ENCODE measurements at places on chromosomes 6 and 20. TPM values are rescaled to one million over a fixed set of nuclear protein-coding genes. Genes with fewer than 3 reads are reported as not detected.

Gene DDR1
- total RNA-seq, result 5.6 TPM

Gene CCN2
- 211 TPM for total RNA-seq

Gene CST4
- not detected for total RNA-seq

Gene TINAG
- not detected for total RNA-seq

Gene ZBTB46
- 15.3 TPM for total RNA-seq

Gene TMEM200A
- total RNA-seq, result 47.8 TPM

Gene BAK1
- 12.5 TPM for total RNA-seq

DNA sequence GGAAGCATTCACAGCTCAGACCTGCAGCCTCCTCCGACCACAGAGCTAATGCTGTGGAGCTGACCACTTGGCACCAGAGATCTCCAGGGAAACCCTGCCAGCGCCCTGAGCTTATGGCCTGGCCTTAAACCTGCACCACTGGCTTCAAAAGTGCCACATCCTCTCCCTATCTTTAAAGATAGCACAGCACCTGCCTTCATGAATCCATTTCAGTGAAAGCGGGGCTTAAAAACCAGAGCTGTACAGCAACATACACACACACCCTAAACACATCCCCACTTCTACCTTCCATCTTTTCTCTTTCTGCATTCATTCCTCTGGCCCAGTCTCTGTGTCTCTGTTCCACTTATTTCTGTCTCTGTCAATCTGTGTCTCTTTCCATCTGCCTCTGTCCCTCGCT is 59.8 kb upstream of the CCDC167 start:
- H3K27me3 ChIP-seq, result peaks cover 21% of the 10 kb centered on the region
- no peaks in the 10 kb centered on the region for H3K36me3 ChIP-seq
- no peak overlapping the region for H3K4me3 ChIP-seq
- no peak overlapping the region for H3K27ac ChIP-seq
- DNase-seq, result no peak
- peaks cover 3% of the 10 kb centered on the region for H3K4me1 ChIP-seq

GRCh38 chr20:54203281-54203680 is 4.6 kb upstream of the PFDN4 start:
- peaks cover 7% of the 10 kb centered on the region for H3K27me3 ChIP-seq
- H3K4me3 ChIP-seq, result no peak overlapping the region
- H3K27ac ChIP-seq, result no peak overlapping the region
- H3K4me1 ChIP-seq, result no peaks in the 10 kb centered on the region

DNA sequence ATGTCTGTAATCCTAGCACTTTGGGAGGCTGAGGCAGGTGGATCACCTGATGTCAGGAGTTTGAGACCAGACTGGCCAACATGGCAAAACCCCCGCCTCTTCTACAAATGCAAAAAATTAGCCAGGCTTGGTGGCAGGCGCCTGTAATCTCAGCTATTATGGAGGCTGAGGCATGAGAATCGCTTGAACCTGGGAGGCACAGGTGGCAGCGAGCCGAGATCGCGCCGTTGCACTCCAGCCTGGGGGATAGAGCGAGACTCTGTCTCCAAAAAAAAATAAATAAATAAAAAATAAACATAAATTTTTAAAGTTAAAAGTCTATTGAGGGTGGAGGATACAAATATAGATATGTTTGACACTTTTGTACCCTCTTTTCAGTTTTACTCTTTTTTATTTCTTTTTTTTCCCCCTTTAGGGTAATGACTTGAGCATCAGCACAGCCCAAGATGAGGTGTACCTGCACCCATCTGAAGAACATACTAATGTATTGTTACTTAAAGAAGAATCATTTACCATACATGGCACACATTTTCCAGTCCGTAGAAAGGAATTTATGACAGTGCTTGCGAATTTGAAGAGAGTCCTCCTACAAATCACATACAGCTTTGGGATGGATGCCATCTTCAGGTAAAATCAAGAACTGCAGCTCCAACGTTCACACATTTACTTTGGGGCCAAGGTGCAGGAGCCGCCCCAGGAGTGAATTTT is 368.9 kb downstream of the LAMA2 start:
- peak; percentile 75 for DNase-seq
- no peaks in the 10 kb centered on the region for H3K36me3 ChIP-seq
- no peaks in the 10 kb centered on the region for H3K4me1 ChIP-seq
- no peaks in the 10 kb centered on the region for H3K27me3 ChIP-seq

DNA sequence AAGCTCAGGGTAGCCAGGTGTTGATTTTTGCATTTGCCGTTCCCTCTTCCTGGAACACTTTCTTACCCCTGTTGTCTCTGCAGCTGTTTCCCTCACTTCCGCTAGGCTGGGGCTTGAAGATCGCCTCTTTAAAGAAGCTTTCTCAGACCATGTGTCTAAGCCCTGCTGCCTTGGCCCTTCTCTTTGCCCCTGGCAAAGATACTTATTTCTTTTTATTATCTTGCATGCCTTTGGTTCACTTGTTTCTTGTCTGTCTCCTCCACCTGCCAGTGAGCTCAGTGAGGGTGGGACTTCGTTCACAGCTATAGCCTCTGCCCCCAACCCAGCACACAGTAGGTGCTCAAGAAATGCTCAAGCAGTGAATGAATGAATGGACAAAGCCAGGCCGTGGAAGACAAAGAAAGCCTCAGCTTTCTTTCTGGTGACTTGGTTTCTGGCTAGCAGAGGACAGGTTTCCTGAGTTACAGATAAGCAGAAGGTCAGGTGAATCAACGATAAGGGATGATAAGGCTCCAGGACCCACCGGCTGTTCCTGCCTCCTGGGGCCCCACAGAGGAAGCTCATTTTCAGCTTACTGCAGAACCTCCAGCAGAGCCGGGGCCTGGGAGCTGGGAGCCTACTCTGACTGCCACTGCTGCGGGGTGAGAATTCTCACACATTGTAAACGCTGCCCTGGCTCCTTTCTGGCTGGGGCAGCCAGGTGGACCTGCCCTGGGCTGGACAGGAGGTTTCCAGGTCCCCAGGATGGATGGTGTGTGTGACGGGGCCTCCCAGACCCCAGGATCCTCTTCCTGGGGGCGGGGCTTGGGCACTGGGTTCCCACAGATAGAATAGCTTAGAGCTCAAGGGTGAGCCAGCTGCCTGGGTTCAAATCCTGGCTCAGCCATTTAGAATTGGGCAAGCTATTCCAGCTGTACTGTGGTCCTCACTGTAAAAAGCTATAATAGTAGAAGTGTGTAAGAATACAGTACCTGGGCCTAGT is 29.8 kb downstream of the SNAI1 start:
- DNase-seq, result no peak
- H3K4me3 ChIP-seq, result no peak overlapping the region
- H3K27ac ChIP-seq, result no peak overlapping the region

DNA sequence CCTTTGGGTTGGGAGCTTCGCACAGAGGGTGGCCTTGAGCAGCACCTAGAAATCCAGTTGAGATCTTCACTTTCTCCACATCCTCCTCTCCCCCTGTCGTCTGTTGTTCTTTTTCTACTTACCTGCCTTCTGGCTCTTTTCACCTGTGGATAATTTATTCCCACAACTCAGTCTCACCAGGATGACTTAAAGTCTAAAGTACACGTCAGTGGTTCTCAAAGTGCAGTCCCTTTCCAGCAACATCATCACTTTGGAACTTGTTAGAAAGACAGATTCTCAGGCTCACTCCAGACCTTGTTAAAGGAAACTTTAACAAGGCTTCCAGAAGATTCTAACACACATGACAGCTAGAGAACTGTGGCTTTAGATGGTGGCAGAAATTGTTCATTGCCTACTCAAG is 27.7 kb upstream of the BCAS1 start:
- H3K4me1 ChIP-seq, result no peaks in the 10 kb centered on the region
- no peak overlapping the region for H3K4me3 ChIP-seq
- H3K36me3 ChIP-seq, result no peaks in the 10 kb centered on the region
- H3K27ac ChIP-seq, result no peak overlapping the region
- H3K27me3 ChIP-seq, result peaks cover 5% of the 10 kb centered on the region

DNA sequence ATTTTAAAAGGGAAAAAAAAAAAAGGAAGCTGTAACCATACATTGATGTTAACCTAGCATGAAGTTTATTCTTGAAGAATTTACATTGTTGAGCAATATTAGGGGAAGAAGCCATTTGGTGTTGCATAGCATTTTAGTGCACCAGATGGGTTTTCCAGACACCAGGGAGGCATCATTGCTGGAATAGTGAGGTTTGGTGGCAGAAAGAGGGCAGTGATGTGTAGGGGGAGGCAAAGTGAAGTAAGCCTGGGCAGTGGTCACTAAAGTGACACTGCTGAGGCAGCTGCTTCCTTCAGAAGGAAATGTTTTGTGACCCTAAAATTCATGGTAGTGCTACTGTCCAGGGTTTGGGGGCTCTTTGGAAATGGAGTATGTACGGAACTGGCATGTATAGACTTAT is 2.6 kb downstream of the TOMM6 start:
- no peak overlapping the region for H3K27ac ChIP-seq
- no peak overlapping the region for H3K4me3 ChIP-seq
- H3K4me1 ChIP-seq, result peaks cover 7% of the 10 kb centered on the region
- DNase-seq, result no peak

- no peaks in the 10 kb centered on the region for H3K36me3 ChIP-seq
- no peaks in the 10 kb centered on the region for H3K27me3 ChIP-seq
- H3K27ac ChIP-seq, result no peak overlapping the region
- no peaks in the 10 kb centered on the region for H3K4me1 ChIP-seq
- no peak overlapping the region for H3K4me3 ChIP-seq
Observed at GRCh38 chr6:127857051-127857637, 43.7 kb downstream of the THEMIS start.

- H3K4me1 ChIP-seq, result peaks cover 2% of the 10 kb centered on the region
- H3K27ac ChIP-seq, result no peak overlapping the region
- H3K4me3 ChIP-seq, result no peak overlapping the region
- H3K36me3 ChIP-seq, result peaks cover 77% of the 10 kb centered on the region
- DNase-seq, result no peak
Observed at GRCh38 chr20:45964006-45964400, 8.0 kb downstream of the ZNF335 start.

GRCh38 chr6:139841794-139842215 is 467.4 kb upstream of the CITED2 start:
- H3K27ac ChIP-seq, result no peak overlapping the region
- no peak overlapping the region for H3K4me3 ChIP-seq
- no peak for DNase-seq
- H3K27me3 ChIP-seq, result no peaks in the 10 kb centered on the region
- no peaks in the 10 kb centered on the region for H3K36me3 ChIP-seq
- peaks cover 3% of the 10 kb centered on the region for H3K4me1 ChIP-seq

DNA sequence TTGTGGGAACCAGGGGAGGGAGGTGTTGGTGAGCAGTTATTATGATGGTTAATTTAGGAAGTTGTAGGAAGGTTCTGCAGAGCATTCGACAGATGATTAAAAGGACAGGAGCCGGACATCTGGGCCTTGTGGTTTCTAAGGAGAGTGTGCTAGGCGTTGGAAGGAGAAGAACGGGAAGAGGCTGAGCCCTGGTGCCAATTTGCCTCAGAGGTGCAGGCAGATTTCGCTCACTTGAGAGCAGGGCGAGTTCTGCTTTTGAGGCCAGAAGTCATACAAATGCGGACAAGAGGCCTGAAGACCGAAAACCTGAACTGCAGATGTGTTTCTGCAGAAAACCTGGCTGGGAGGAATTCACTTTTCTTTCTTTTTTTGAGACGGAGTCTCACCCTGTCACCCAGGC is 30.5 kb upstream of the RPS6KA2 start:
- DNase-seq, result no peak
- peaks cover 25% of the 10 kb centered on the region for H3K27me3 ChIP-seq
- peaks cover 3% of the 10 kb centered on the region for H3K4me1 ChIP-seq
- no peak overlapping the region for H3K4me3 ChIP-seq
- H3K27ac ChIP-seq, result no peak overlapping the region

DNA sequence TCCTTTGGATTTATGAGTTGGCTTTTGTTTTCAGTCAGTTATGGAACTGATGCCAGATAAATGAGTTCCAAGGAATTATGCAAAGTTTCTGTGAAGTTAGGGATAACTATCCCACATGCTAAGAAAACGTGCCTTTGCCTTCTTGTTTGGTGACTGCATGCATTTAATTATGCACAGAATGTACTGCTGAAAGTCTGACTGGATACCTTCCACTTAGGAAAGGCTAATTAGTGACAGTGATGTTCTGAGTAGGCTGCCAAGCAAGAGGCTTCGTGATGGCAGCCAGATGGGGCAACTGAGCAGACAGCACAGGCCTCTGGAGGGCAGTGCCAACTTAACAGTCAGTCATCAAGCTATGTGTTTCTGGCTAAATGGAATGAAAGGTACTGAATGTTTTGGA is 289.9 kb downstream of the CD109 start:
- no peaks in the 10 kb centered on the region for H3K36me3 ChIP-seq
- no peak overlapping the region for H3K4me3 ChIP-seq
- no peak for DNase-seq

GRCh38 chr6:2695454-2696095 is 55.1 kb downstream of the MYLK4 start:
- H3K27ac ChIP-seq, result no peak overlapping the region
- H3K27me3 ChIP-seq, result peaks cover 15% of the 10 kb centered on the region
- H3K4me1 ChIP-seq, result no peaks in the 10 kb centered on the region

GRCh38 chr6:169230946-169231789 is 22.5 kb downstream of the THBS2 start:
- H3K4me3 ChIP-seq, result no peak overlapping the region
- no peaks in the 10 kb centered on the region for H3K27me3 ChIP-seq
- no peak for DNase-seq
- peaks cover 63% of the 10 kb centered on the region for H3K36me3 ChIP-seq
- H3K4me1 ChIP-seq, result no peaks in the 10 kb centered on the region
- no peak overlapping the region for H3K27ac ChIP-seq

DNA sequence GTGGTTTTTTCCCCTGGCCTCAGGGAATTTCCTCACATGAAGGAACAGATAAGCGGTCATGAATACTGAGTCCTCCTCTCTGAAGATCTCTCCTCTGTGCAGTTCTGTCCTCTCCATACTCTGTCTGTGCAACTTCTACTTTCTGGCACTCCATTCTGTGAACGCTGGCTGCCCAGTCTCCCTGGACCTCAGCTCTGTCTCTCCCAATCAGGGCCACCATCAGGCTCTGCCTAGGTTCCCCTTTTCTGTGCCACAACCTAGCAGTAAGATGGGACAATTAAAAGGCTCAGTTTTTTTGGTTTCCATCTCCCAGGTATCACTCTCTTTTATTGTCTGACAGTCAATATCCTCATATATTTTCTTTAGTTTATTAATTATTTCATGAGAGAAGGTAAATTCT is 4.8 kb upstream of the ADGB start:
- no peak overlapping the region for H3K27ac ChIP-seq
- peaks cover 3% of the 10 kb centered on the region for H3K27me3 ChIP-seq
- H3K36me3 ChIP-seq, result no peaks in the 10 kb centered on the region
- H3K4me3 ChIP-seq, result no peak overlapping the region
- no peaks in the 10 kb centered on the region for H3K4me1 ChIP-seq
- DNase-seq, result no peak
